ENCODE measurements at places on chromosomes 11 and 22.

DNA sequence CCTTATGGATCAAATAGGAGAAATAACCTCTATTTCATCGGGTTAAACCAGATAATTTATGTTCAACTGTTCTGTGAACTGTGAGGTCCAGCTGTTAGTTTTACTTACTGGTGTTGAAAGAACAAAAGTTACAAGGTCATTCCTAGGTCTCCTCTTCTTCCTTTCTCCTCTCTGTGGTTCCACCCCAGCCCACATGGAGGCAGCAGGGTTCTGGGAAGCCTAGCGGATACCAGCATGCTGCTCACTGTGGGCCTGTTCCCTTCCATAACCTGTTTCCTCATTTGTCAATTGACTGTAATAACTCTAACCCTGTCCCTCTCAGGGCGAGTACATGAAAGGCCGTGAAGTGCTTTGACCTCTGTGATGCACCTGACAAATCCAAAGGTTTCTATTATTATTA lies 27.8 kb downstream of the RELT start:
- DNase-seq, result no peak

DNA sequence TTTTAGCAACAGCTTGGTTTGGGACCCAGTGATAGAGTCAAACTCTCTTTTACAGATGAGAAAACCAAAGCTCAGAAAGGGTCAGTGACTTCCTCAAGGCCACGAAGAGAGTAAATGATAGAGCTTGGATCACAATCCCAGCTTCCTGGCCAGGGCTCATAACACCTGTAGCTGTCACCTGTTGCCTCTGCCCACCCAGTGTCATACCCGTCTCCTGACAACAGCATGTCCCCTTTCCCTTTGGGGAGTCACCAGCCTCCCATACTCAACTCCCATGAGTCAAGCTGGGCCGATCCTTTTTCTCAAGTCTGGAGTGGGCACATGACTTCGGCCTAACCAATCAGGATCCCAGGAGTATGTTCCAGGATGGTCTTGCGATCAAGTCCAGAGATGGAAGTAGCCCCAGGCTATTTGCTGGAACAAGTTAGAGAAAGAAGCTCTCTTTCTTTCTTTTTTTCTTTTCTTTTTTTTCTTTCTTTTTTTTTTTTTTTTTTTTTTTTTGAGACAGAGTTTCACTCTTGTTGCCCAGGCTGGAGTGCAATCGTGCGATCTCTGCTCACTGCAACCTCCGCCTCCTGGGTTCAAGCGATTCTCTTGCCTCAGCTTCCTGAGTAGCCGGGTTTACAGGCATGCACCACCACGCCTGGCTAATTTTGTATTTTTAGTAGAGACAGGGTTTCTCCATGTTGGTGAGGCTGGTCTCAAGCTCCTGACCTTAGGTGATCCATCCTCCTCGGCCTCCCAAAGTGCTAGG lies 27.8 kb upstream of the MYH9 start:
- no peak for DNase-seq

DNA sequence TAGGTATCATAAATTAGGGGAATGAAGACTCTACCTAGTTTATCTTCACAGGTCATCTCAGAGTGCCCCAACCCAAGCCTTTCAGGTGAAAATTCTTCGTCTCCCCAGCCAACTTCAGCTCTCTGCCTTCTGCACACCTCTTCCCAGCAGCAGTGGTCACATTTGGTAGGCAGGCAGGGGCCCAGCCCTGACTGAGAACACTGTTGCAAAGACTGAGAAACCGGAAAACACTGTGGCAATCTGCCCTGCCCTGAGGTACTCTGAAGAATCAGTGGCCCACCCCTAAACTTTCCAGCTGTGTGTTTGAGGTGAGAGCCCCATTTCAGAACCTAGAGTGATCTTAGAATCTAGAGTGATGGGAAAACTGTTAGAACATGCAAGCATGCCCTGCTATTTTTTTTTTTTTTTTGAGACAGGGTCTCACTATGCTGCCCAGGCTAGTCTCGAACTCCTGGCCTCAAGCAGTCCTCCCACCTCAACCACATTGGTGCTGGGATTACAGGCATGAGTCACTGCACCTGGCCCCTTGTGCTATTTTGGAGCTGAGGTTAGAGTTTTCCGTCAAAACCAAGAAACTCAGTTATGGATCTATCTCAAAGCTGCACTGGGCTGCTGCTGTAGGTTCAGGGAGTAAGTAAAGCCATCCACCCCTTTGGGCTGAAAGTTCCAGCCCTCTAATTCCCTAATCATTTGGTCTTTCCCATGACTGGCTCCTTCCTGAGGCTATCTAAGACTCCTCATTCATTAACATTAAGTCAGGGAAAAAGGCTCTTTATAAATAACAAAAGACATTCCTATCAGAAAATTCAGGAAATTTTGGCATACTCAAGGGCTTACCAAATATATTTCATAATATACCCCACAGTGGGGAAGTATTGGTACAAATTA lies 1.7 kb upstream of the LDHA start:
- DNase-seq, result peak; percentile 71

GRCh38 chr11:48051217-48051830 lies 71.0 kb downstream of the PTPRJ start:
- DNase-seq, result no peak

DNA sequence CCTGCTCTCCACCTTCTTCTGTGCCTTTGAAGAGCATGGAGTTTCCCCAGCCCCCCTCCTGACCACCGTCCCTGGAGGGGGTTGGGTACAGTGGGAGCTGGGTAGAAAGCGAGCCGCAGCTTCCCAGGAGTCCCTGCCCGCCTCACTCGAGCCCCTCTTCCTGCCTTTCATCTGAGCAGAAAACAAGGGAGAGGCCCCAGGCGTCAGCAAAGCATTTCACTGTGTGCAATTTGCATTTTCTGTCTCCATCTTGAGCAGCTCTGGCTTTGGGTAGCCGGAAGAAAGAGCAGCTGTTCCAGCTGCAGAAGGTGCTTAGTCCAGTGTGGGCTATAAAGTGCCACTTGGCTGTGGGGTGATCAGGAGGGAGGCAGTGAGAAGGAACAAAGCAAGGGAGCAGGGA lies 229.7 kb downstream of the CEP164 start:
- no peak for DNase-seq

GRCh38 chr11:16082095-16083055 lies 274.0 kb downstream of the SOX6 start:
- no peak for DNase-seq

- DNase-seq, result no peak
Observed at GRCh38 chr11:112226831-112227401, 688 bp downstream of the PTS start.

GRCh38 chr11:112477581-112478317 lies 217.1 kb upstream of the PLET1 start:
- no peak for DNase-seq

DNA sequence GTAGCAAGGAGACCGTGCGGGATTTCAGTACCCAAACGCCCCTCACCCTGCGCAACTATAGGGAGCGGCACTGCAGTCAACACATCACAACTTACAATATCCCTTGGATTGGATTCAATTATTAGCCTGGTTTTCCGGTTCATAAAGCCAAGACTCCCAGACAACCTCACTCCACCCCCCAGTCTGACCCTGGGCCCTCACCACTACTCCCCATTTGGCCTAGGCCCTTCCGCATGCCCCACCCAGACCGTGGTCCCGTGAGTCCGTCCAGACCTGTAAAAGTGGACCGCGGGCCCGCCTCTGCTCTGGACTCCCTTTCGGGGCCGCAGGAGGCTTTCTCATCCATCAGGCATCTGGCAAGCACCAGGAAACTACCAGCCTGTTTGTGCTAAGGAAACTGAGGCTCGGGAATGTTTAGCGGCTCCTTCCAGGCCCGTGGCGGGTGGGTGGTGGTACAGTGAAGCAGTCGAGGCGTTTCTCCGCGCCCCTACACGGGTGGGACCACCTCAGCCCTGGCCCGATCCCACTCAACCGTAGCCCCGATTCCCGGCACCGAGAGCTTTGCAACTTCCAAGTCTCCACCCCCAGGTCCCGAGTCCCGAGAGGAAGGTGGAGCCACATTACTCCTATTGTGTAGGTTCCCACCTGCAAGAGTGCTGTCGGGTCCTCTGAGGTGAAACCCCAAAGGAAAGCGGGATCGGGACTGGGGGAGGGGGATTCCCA lies 679 bp upstream of the DPP3 start:
- DNase-seq, result peak; percentile 73

- no peak for DNase-seq
Observed at GRCh38 chr11:16981651-16982194, 32.5 kb downstream of the PLEKHA7 start.

GRCh38 chr11:113182288-113182687 lies 132.1 kb upstream of the TTC12 start:
- DNase-seq, result no peak

- peak; percentile 61 for DNase-seq
Observed at GRCh38 chr11:62925745-62926679, 4.8 kb upstream of the CHRM1 start.

- no peak for DNase-seq
Observed at GRCh38 chr11:88326099-88326498, 11.4 kb downstream of the CTSC start.

DNA sequence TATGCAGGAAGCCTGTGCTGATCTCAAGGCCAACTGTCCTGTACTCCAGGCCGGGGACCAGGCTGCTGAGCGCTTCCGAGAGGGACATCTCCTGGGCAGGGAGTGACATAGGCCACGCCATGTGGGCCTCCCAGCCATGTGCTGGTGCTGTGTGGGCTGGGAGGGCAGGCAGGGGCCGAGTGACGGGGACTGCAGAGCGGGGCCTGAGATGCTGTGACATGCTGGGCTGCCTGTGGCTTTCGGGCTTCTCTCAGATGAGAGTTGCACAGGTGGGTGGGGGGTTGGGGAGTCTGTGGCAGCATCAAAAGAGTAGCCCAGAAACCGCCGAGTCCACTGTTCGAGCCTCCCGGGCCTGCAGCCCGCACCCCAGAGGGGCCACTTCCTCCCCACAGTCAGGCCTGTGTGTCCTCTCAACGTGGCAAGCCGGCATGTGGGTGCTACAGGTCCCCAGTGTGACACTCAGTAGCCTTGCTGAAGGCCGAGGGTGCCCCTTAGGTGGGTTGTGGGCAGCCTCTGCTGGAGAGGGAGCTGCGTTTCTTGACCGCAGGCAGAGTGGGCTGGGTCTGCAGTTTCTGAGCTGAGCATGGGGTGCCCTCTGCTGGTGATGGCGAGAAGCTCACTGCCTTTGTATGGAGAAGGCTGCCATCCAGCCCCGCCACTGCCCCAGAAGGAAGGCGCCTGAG lies 101.2 kb downstream of the BCR start:
- peak; percentile 93 for DNase-seq

- DNase-seq, result no peak
Observed at GRCh38 chr11:2763984-2764383, 64.2 kb upstream of the KCNQ1OT1 start.

- no peak for DNase-seq
Observed at GRCh38 chr11:128026596-128026995, 560.8 kb downstream of the ETS1 start.

- DNase-seq, result peak; percentile 70
Observed at GRCh38 chr11:85749884-85750283, 61.1 kb downstream of the SYTL2 start.

DNA sequence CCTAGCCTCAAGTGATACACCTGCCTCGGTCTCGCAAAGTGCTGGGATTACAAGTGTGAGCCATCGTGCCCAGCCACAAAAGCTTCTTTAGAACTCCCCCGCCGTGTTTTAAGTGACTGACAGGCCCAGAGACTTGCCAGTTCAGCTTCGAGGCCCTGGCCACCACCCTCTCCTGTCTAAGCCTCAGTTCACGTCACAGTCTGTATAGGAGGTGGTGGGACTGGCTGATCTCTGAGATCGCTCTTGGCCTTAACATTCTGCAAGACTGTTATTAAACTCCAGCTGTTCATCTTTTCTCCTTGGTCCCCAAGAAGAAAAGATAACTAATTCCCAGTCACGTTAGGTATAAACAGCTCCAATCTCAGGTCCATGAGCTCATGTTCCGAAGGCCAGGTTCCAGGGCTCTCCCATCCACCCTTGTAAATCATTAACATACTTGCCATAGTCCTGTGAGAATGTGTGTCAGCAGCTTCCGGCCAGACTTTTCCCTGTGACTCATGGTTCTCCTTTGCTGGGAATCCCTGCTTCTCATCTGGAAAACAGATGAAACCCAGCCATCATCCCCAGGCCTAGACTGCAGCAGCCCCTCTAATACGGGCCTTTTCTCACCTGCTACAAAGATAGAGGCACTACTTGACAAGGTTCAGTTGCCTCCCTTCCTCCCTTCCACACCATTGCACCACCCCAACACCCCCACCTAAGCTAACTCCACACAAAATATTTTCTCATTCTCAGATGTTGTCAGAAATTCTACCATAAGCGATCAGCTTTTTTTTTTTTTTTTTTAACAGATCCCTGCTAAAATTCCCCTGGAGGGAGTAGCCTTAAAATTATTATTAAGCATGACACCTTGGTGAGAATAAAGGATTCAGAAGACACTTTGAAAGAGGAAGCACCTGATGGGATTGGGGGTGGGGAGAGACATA lies 5.6 kb upstream of the KIAA0930 start:
- DNase-seq, result no peak

GRCh38 chr11:111421251-111421650 lies 42.2 kb upstream of the POU2AF1 start:
- no peak for DNase-seq

DNA sequence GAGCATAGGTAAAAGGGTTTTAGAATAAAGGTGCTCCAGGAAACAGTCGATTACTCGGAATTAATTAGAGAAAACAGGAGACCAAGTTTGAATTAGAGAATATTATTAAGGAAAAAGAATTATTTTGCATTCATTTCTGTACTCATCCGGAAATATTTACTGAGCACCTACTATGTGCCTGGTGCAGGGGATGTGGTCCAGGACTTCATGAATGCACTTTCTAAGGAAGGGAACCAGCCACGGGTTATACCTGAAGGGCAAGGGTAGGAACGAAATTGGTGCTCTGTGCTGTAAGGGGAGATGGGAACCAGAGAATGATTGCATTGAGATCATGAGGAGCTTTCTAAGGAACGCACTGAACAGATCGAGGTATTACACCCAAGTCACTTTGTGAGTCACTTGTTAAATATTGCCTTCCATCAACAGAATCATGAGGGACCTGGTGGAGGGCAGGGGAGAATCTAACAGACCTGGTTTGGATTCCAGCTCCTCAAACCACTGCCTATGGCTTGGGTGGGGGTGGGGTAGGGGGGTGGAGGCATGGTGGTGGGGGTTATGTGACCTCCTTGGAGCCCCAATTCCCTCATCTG lies 40.9 kb downstream of the C11orf96 start:
- no peak for DNase-seq

DNA sequence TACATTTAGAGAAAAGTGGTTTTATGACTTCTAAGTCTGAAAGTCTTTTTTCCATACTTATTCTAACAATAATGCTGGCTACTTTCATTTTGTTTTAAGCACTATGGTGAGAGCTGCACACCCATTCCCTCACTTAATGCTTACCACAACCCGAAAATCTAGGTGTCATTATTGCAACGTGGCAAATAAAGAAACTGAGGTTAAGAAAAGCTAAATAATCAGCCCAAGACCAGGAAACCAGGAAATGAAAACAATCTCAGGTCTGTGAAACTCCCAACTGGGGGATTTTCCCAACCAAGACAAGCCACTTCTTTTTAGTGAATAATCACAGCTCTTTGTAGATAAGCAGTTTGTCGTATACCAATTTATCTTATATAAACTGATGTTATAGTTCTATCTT lies 126.3 kb downstream of the SLC1A2 start:
- no peak for DNase-seq

- DNase-seq, result no peak
Observed at GRCh38 chr11:9708544-9708943, 44.7 kb downstream of the SWAP70 start.

- DNase-seq, result no peak
Observed at GRCh38 chr11:92954003-92954402, 15.4 kb upstream of the MTNR1B start.
